Activated CD4-positive, alpha-beta T cell treated with anti-CD3 and anti-CD28 coated beads for 24 hours (primary cell): ENCODE measurements at places on chromosomes 5 and 9.

DNA sequence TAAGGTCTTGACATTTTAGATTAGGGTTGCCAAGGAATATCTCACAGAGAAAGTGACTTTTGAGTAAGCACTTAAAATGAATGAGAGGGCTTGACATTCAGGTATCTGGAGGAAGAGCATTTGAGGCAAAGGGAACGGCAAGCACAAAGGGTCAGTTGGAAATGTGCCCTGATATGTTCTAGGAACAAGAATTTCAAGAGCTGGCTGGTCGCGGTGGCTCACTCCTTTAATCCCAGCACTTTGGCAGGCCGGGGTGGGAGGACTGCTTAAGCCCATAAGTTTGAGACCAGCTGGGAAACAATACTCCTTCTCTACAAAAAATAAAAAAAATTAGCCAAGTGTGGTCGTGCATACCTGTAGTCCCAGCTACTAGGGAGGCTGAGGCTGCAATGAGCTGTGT lies 16.5 kb downstream of the KIAA1958 start:
- no peak for DNase-seq

DNA sequence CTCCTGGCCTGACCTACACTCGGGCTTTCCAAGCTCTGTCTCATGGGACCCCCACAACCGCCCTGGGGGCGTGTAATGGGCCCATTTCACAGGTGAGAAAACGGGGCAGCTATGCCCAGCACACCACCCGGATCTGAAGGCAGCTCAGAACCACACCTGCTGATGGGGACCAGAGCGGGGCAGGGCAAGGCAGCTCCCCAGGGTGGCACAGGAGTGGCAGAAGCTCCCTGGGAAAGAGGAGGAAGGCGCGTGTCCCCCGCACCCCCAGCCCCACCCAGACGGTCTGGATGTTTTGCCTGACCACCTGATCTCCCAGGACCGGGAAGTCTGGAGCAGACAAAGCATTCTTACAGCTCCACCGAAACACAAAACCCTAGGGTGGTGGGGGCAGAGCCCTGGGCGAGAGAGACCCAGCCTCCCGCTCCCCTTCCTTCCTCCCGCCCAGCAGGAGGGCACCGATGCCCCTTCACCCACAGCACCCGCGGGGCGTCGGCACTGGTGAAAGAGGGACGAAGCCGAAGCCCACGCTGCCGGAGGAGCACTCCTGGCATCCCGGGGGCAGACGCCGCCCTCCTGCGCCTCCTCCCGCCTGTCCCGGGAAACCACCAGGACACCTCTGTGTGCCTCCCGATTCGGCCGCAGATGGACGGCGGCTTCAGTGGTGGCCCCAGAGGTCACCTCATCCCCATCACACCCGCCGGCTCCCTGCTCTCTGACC lies 14.5 kb downstream of the NOTCH1 start:
- DNase-seq, result no peak

- no peak for DNase-seq
Observed at GRCh38 chr5:122322801-122323548, 10.9 kb downstream of the SNCAIP start.

DNA sequence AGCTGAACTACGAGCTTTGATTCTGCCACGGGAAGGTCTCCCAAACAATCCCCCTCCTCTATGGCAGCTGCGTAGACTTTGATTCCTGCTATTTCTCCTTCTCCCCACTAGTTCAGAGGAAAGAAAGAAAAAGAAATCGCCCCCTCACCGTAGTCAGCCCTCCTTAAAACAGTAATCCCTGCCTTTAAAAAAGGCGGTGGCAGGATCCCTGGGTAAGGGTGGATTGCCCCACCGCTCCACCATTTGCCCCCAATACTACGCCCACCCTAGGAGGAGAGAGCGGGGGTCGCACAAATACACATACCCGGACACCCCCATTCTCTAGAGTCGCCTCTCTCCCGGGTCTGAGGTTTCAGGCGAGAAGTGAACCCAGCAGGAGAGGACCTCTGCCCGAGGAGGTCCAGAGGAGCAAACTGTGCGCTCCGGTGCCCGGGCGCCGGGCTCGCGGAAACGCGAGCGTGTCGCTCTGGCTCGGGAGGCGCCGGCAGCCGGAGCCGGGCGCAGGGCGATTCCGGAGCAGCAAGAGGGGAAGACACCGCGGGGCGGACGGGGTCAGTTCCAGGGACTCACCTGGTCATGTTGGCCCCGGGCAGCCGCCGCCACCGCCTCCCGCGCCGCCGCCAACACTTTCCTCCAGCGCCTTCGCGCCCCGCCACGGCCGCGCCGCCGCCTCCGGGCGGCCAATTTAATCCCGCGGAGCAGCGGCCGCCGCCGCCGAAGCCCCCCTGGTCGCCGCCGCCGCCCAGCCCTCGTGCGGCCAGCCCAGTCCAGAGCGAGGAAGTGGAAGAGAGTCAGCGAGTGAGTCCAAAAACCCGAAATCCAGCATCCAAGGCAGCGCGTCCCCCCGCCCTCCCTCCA lies 1057.7 kb upstream of the DMAC1 start:
- DNase-seq, result no peak

- DNase-seq, result no peak
Observed at GRCh38 chr5:160692271-160692670, 159.7 kb downstream of the ATP10B start.

GRCh38 chr9:136696502-136696901 lies 9.2 kb upstream of the AGPAT2 start:
- no peak for DNase-seq
